Activated CD8-positive, alpha-beta memory T cell treated with anti-CD3 and anti-CD28 coated beads, Interleukin-2, amount 50 U/mL, for 4 hours (primary cell): ENCODE measurements at places on chromosomes 12 and 14.

- no peak for DNase-seq
These were observed 44.9 kb downstream of the ADCK1 start for GRCh38 chr14:77844802-77845201.

DNA sequence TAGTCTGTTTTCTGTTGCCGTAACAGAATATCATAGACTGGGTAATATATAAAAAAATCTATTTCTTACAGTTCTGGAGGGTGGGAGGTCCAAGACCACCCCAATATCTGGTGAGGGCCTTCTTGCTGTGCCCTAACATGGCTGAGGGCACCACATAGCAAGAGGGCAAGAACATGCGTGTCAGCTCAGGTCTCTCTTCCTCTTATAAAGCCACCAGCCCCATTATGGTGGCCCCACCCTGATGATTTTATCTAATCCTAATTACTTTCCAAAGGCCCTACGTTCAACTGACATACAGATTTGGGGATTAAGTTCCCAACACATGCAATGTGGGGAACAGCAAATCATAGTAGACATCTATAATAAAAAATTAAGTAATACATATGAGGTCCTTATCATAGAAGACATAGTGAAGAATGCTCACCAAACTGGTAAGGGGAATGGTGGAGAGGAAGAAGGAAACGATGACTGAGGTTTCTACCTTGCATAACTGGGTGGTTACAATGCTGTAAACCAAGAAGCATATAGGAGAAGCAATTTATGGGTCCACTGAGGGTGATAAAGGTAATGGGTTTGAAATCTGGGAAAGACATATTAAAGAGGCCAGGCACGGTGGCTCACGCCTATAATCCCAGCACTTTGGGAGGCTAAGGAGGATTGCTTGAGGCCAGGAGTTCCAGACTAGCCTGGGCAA, 27.0 kb downstream of the BTBD7 start:
- DNase-seq: no peak

GRCh38 chr14:84694161-84694560, 835.8 kb upstream of the FLRT2 start:
- no peak for DNase-seq

GRCh38 chr12:128850400-128850799, 2.9 kb upstream of the GLT1D1 start:
- no peak for DNase-seq

- DNase-seq: no peak
These were observed 59.5 kb downstream of the ARID2 start for GRCh38 chr12:45789025-45789424.

GRCh38 chr14:102728501-102728900, 48.7 kb upstream of the TRAF3 start:
- DNase-seq: no peak

- DNase-seq: no peak
These were observed 20.0 kb upstream of the SOCS2 start for GRCh38 chr12:93552427-93552826.

DNA sequence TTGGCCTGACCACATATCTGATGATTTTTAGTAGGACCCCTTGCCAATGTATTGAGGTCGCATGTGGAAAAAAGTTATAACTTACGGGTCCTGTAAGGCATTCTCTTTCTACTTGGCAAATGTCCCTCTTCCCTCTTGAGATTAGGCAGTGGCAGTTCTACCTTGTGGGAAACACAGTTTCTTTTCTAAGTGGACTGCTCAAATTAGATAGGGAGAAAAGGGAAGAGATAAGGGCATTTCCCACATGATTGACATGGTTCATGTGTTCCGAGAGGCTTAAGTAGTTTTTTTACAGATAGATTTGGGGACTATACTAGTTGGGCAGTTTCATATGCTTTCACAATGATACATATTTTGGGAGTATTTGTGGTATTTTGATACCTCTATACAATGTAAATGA, 154.7 kb downstream of the FBXL14 start:
- DNase-seq: no peak

DNA sequence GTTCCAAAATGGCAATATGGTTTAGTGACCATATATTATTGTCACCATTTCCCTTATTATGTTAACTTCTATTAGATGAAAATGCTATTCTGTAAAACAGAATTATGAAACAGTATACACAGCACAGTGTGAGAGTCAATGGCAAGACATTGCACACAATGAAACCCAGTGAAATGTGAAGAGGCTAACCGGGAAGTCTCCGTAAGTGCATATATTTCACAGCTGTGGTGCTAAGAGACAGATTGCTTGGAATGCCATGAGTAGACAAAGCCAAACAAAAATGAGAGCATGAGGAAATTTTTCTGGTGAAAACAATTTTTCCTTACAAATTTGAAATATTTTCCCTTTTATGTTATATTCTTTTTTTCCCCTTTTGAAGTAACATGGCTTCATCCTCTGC, 49.4 kb downstream of the DYRK2 start:
- no peak for DNase-seq

DNA sequence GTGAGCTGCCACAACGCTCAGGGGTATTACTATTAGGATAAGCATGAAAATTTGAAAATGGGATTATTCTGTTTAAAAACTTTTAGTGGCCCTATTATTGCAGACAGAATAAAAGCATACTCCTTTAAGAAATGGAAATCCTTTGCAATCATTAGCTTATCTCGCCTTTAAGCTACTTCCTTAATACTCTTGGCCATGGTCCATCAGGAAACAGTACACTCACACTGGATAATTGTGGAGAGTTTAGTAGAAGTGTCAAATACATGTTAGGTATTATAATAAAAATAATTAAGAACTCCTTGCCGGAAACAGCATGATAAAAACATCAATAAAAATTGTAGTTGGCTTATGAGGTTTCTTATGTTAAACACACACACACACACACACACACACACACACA, 100.4 kb upstream of the PPFIA2 start:
- no peak for DNase-seq

DNA sequence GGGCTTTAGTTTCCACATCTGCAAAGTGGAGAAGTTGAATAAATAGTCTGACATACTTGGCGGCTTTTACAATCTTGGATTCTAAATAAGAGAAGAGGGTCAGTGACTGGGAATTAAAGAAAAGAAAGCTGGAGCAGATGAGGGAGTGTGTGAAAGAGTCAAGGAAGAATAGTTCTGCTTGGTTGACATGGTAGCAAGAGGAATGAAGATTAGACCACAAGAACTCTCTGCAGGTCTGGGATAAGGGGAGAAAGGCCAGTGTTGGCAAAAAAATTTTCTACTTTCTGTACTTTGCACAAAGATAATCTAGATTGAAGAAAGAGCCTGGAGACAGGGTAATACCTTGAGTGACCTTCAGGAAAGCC, 5.9 kb downstream of the ITGB7 start:
- no peak for DNase-seq

DNA sequence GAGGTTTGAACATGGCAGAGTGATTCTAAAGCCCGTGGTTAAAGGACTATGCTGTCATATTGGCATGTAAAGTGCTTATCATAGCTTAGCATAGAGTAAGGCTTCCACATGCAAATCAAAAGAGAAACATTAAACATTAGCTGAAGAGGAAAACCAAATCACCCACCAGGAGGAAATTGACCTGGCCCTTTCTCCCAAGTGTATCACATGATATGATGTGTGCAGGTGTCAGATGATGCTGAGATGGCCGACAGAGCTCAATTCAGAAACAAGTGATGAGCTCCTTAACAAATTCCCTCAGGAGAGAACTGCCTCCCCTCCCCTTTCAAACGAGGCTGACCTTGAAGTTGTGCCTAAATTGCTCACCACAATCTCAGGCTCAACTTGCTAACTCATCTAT, 217.1 kb upstream of the BTG1 start:
- no peak for DNase-seq

GRCh38 chr14:56423544-56423943, 156.1 kb upstream of the TMEM260 start:
- DNase-seq: no peak

- DNase-seq: no peak
These were observed 23.6 kb upstream of the WNK1 start for GRCh38 chr12:728781-729180.

DNA sequence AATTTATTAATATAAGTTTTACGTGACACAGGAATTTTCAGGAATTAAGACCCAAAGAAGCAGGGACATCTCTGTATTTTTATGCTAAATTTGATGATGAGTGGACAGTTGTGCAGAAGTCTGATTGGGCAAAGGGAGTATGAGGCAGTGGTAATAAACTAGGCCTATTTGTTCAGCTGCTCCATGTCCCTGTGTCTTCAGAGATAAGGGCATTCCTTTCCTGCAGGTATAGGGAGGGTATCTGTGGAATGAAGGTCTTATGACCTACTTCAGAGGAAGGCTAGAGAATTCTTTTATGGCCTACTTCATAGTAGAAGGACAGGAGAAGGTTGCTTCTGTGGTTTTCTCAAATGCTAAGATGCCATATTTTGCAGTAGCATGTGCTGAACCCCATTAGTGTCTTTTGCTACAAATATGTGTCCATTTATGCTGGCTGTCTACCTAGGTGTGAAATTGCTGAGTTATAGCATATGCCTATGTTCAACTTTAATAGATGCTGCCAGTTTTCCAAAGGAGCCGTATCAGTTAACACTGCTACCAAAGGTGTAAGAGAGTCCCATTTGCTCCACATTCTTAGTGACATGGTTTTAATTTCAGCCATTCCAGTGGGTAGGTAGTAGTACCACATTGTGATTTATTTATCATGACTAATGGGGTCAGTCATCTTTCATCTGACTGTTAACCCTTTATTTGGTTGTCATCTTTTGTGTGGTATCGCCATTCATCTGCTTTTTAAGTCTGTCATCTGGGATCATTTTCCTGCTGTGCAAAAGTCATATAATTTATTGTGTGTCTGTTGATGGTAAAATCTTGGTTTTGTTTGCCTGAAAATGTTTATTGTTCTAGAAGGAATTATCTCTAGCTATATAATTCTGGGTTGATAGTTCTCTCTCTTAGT, 410.7 kb upstream of the RGS6 start:
- no peak for DNase-seq

GRCh38 chr12:48813465-48814261, 4.6 kb upstream of the CACNB3 start:
- DNase-seq: no peak

- no peak for DNase-seq
These were observed 169.0 kb downstream of the MON2 start for GRCh38 chr12:62635649-62636048.
